Vagina (tissue), 2 donors: ENCODE measurements at places on chromosomes 13 and 19.

GRCh38 chr13:110027470-110028240 lies 241.3 kb upstream of the IRS2 start:
- no peak for DNase-seq

DNA sequence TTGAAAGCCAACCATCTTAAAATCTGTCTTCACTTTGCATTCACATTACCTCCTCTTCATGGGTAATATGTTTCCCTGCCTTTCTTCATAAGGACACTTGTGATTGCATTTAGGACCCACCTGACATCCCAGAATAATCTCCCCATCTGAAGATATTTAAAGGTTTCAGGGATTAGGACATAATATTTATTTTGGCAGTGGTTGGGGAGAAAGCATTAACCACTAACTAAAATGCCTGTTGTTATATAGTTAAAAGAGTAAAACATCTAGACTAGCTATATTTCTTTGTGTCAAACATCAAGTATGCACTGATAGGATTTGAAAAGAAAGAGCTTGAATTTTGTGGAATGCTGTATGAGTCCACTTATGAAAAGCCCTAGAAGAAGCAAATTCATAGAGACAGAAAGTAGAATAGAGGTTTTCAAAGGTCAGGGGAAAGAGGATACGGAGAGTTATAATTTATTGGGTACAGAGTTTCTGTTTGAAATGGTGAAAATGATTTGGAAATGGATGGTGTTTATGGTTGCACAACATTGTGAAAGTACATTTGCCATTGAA lies 457.7 kb upstream of the SPRY2 start:
- no peak for DNase-seq

DNA sequence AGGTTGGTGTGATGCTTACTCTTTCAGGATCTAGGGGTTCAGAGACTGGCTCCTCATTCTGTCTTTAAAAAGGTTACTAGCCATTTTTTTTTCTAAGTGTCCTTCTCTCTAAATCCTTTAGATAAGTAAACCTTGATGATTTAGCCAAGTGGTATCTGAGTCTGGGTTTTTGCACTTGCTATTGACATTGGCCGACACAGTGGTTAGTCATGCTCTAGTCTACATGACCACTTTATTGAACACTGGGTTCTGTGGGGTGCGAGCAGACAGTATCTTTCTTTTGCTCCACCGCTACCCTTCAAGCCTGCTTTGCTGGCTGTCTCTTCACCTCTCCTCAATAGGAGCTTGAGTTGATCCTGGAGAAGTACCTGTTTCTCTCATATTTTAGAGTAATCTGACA lies 6.2 kb upstream of the NUP58 start:
- no peak for DNase-seq

DNA sequence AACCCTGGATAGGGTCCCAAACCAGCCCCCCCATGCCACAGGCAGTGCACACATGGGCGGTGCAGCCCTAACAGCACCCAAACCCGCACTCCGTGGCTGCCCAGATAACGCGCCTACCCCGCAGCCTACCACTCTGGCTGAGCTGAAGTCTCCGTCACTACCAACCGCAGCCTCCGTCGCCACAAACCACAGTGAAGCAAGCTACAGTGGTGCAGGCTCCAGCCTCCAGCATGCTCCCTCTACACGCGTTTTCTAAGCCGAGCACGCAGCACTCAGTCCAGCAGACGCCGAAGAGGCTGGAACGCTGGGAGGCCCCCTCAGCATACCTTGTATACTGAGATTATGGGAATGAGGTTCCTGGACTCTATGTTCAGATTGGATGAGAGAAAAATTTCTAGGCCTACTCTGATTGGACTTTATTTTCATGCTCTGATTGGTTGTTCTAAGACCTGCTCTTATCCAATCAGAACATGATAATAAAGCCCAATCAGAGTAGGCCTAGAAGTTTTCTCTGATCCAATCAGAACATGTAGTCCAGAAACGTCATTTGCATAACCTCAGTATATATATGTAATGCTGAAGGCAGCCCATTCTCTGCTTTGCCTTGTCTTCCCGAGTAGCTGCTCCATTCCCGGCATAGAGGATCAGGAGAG lies 56.7 kb upstream of the C1QTNF9B start:
- no peak for DNase-seq

DNA sequence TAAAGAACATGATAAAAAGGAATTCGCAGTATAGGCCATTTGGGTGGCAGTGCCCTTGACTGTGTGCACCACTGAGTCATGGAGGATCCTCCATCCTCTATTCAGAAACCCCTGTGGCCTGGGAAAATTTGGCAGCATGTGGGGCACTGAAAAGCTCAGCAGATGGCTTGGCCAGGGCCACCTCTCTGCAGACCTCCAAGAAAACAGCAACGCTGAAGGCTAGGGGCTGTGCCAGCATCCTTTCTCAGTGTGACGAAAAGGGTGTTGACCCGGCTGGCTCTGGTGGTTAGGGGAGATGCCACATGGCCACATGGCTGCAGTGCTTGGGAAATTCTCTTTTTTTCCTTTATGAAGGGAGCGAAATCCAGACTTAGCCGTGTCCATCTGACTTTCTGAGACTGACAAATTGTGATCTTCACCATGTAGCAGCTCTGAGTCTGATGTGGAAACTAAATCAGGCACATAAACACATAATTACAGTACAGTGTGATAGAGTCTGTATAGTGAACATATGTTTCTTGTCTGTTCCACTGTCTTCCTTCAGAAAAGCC lies 178.0 kb downstream of the KCTD12 start:
- no peak for DNase-seq

DNA sequence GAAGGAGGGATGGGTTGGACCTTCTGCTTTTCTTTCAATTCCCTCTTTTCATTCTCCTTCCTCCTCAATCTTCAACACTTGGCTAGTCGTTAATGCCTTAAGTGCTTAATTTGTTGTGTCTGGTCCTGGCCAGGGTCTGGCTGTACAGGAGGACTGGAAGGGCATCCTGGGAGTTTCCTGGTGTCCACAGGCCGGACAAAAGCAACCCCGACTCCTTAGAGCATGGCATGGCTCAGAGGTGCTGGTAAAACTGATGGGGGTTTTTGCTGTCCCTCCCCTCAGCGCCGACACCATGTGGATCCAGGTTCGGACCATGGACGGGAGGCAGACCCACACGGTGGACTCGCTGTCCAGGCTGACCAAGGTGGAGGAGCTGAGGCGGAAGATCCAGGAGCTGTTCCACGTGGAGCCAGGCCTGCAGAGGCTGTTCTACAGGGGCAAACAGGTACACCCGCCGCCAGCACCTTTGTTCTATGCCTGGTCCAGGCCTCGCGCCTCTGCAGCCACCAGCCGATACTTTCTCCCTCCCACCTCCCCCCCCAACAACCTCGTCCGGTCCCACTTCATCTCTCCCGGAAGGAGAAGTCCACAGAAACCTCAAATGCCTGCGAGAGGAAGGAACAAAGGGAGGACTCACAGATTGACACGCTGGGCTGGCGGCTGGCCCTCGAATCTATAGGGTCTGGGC lies 1.4 kb downstream of the UHRF1 start:
- no peak for DNase-seq
